ENCODE measurements at places on chromosomes 3 and 15.

GRCh38 chr3:158991146-158991705 lies 189.4 kb downstream of the MFSD1 start:
- DNase-seq, result peak; percentile 44

GRCh38 chr15:81276967-81277366 lies 47.0 kb downstream of the STARD5 start:
- DNase-seq, result no peak

DNA sequence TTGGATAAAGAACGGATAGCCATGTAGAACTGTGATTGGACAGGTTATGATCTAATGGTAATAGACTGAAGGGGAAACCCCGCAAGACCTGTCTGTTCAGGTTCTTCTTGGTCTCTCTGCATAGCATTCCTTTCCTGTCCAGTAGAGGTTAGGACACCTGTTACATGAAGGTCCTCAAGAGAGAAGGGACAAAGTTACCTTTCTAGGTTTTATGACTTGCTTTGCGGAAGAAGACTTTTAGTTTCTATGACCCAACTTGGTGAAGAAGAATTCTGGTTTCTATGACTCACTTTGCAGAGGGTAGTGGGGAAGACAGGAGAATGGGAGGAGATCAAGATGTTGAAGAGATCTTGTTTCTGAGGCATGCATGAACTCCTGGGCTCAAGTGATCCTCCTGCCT lies 97.9 kb upstream of the C3orf80 start:
- no peak for DNase-seq

DNA sequence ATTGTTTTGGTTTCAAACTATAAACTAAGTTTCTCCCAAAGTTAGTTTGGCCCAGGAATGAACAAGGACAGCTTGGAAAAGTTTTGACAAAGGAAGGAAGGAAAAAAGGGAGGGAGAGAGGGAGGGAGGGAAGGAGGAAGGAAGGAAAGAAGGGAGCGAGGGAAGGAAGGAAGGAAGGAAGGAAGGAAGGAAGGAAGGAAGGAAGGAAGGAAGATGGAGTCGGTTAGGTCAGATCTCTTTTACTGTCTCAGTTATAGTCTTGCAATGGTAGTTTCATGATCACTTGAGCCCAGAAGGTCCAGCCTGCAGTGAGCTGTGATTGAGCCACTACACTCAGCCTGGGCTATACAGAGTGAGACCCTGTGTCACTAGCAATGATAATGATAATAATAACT lies 12.3 kb upstream of the UBXN7 start:
- no peak for DNase-seq

DNA sequence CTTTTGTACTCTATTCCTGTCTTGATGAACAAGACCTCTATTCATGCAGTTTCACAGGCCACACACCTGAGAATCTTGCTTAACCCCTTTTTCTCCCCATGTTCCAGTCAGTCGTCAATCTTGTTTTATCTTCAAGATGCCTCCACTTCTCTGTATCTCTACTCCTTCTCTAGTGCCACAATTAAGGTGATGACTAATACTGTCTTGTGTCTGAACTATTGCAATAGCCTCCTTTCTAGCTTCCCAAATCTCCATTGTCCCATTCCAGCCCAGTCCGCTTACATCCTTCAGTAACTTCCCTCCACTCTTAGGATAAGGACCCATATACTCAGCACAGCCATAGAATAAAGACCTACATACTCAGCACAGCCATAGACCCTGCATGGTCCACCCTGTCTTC lies 24.7 kb downstream of the CHST14 start:
- DNase-seq, result no peak

GRCh38 chr3:102712896-102713295 lies 278.1 kb downstream of the ZPLD1 start:
- no peak for DNase-seq

DNA sequence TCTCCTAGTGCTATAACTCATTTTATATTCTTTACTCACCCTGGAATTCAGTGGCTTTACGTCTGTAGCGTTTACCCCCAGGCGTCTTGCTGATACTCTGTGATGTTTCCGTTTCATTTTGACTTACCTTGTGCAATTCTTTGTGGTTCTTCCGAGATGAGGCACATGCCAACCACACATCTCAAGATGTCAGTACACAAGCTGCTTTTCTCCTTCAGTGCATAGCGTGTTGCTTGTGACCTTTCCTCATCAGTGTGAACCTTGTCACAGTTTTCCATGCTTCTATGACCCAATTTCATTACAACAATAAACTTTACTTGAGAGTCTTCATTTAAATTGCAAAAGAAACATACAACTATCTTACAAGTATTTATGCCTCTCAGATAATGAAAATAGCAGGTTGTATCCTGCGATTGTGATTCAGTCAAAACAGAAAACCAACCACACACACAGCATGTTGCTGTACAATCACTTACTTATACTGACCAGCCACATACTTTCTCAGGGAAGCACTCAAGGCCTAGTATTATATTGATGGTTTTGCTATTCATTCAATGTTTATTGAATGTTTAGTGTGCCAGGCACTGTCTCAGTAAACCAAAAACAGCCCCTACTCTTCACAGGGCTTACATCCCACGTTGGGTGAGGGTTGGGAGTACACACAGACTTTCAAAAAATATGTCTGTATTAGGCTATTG lies 4.6 kb upstream of the TBL1XR1 start:
- DNase-seq, result no peak

DNA sequence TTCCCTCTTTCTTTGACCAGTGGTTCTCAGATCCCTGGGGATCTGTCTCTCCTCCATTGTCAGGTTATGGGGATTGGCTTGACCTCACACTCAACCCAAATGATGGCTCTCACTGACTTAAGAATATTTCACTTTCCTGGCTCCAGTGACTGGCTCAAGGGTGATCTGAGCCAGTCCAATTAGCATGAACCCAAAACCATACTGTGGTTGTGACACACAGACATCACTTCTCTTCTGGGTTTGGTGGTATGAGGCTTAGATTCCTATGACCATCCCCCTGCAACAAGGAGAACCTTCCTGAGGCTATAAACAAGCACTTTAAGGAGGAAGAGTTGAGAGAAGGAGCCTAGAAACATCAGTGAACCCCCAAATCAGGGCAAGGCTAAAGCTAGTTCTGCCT lies 85.8 kb downstream of the KCNAB1 start:
- no peak for DNase-seq

GRCh38 chr3:184338511-184338945 lies 1.1 kb downstream of the FAM131A start:
- peak; percentile 98 for DNase-seq

- no peak for DNase-seq
Observed at GRCh38 chr3:191963182-191963581, 502.2 kb downstream of the PYDC2 start.

GRCh38 chr15:39998511-39999077 lies 40.4 kb downstream of the SRP14 start:
- no peak for DNase-seq

DNA sequence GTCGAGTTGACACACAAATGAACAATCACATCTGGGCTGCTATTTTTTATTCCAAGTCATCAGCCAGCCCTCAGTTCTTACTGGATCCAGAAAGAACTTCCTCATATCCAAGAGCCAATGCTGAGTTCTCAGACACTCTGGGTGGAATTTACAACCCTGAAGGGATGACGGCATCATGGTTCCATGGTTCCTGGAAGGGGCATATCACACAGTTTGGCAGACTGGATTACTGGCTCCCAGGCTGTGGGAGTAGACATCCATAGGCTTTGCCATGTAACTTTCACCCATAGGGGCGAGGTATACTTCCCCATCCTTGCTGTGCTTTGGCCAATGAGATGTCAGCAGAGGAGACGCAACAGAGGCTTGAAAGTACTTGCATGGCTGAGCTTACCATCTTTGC lies 26.9 kb upstream of the KBTBD12 start:
- DNase-seq, result no peak

- DNase-seq, result no peak
Observed at GRCh38 chr15:94235646-94236045, 4.3 kb downstream of the MCTP2 start.

DNA sequence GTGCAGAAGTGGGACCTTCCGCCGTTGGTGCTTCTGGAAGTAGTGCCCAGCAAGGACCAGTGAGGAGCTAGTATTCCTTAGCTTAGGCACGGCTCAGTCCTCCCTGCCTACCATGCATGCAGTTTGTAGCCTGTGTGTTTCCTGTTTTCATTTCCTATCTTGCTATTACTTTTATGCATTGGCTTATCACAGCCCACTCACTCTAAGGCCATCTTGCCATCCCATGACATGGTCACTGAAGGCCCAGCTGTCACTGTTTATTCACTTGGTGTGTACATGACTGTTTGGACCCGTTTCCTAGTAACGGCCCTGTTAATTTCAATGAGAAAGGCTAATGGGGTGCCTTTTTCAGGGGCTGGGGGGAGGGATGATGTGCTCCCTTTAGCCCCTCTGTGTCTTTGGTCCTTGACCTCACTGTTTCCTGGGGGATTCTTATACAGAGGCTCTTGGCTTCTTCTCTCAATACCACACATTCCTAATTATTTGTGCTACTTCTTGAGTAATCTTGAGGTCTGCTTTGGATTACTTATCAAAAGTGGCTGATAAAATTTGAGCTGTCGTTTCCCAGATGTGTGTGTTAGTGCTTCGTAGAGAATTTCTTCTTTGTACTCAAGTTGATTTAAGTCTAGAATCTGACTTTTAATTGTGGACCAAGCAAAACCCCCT lies 24.5 kb upstream of the TRAK1 start:
- DNase-seq, result peak; percentile 20

DNA sequence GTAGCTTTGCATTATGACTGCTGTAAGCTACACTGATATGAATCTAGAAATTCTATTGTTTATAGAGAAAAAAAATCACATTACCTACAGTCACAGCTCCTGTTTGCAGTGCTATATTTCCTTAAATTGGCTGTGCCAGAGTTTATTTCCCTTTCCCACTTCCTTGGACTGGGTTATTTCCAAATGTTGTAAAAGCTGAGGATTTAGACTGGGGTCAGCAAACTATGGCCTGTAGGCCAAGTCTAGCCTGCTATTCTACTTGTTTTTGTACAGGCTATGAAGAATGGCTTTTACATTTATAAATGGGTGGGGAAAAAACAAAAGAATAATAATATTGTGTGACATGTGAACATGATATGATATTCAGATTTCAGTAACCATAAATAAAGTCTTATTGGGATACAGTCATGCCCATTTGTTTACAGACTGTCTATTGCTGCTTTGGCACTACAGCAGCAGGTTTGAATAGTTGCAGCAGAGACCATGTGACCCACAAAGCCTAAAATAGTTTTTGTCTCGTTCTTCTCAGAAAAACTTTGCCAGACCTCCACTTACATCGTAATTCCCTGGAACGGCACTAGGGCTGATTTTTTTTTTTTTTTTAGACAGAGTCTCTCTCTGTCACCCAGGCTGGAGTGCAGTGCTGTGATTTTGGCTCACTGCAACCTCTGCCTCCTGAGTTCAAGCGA lies 7.8 kb downstream of the GLDN start:
- no peak for DNase-seq

DNA sequence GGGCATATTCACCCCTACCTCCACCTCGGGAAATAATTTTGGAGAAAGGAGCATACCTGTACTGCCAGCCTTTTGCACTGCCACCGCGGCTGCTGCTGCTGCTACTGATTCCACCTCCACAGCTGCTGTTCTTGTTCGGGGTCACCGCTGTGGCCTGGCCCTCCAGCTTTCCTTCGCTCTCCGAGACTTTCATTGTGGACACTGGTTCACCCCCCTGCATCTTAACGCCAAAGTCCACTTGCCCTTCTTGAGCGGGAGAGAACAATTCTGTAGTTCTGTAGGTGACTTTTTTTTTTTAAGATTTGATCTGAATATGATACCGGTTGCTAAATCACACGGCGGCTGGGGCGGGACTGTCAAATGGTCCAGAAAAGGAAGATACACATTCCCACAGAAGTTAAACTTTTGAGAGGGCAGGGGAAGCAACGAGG lies 701 bp downstream of the OSBPL11 start:
- DNase-seq, result no peak

GRCh38 chr3:193297421-193297820 lies 56.4 kb downstream of the PLAAT1 start:
- no peak for DNase-seq

GRCh38 chr3:15315003-15315402 lies 17.4 kb downstream of the SH3BP5 start:
- no peak for DNase-seq

All from NCI-H2081 (cell line).